ENCODE measurements at places on chromosomes 7 and 10.

- no peak for DNase-seq
Observed at GRCh38 chr7:27154901-27155815, 1.3 kb downstream of the HOXA7 start.

- DNase-seq, result no peak
Observed at GRCh38 chr10:127193125-127193524, 3.3 kb downstream of the INSYN2A start.

- DNase-seq, result no peak
Observed at GRCh38 chr7:132568962-132569361, 7.3 kb downstream of the PLXNA4 start.

DNA sequence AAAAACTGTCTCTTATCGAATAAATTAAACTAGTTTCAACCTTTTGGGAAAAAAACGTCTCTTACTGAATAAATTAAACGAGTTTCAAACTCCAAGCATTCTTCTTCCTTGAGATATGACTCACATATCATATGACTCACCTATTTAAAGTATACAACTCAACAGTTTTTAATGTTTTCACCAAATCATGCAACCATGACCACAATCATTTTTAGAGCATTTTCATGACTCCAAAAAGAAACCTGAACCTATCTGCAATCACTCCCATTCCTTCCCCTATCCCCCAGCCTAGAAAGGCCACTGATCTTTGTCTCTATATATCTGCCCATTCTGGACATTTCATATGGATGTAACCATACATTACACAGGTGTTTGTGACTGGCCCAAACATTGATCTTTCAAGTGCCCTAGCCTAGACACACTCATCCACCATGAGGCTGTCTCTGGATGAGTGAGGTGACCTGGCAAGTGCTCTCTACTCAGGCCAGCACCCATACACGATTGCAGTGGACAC lies 115.3 kb downstream of the PIP4K2A start:
- no peak for DNase-seq

Measured in right renal cortex interstitium (tissue), 3 donors.